HuH-7.5 (cell line): ENCODE measurements at places on chromosomes 11 and 22.

- DNase-seq = no peak
Observed at GRCh38 chr11:47887910-47888569, 39.9 kb upstream of the NUP160 start.

DNA sequence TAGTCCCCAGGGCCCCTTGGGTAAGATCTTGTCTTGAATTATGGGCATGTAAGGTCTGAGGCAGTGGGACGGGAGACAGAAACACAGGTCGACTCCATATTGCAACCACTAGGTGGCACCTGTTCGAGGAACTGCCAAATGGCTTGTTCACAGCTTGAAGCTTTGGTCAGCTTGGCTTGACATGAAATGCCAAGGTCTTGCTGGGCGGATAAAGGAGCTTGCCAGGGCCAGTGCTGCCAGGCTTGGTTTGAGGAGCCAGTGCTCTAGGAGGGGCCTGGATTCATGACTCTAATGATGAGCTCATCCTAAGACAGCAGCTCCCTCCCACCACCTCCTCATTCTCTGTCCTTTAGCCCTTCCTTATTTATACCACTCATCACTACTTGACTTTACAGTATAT, 11.9 kb upstream of the NRIP3 start:
- peak; percentile 57 for DNase-seq

- no peak for DNase-seq
Observed at GRCh38 chr11:44623731-44624491, 58.4 kb downstream of the CD82 start.

DNA sequence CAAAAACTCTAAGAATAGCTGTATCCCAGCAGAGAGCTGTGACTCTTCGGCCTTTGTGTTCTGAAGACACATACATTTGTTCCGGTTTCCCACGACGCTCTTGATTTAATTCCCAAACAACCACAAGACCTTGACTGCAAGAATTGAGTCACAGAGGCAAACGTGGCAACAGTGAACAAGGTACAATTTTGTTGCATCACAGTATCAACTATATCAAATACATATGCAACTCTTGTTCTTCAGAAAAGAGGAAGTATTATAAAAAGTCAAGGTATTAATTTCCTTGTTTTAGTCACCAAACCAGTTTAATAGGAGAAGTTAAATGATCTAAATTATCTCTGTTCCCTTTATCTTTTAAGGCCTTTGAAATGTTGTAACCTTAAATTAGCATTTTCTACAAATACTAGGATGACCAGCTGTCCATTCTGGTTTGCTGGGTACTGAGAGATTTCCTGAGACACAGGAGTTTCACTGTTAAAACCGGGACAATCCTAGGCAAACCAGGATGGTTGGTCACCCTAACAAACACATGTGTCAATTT, 11.1 kb downstream of the HPS5 start:
- DNase-seq = no peak

GRCh38 chr22:28978158-28978557, 83.5 kb downstream of the C22orf31 start:
- no peak for DNase-seq

GRCh38 chr11:44033856-44034255, 13.9 kb upstream of the ACCSL start:
- DNase-seq = no peak

DNA sequence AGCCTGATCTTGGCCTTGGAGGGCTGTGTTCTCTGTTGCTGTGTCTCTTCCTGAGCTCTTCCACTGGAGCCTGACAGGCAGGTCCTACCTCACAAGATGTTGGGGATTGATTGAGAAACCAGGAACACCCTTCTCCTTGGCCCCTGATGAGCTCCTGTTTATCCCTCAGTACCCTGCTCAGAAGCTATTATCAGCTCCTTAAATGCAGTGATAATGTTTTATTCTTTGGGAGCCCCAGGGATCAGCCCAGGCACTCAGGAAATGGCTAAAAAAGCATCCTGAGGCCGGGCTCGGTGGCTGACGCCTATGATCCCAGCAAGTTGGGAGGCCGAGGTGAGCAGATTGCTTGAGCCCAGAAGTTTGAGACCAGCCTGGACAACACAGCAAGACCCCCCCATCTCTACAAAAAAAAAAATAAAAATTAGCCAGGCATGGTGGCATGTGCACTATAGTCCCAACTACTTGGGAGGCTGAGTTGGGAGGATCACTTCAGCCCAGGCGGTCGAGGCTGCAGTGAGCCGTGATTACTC, 4.9 kb upstream of the PHLDA2 start:
- no peak for DNase-seq

DNA sequence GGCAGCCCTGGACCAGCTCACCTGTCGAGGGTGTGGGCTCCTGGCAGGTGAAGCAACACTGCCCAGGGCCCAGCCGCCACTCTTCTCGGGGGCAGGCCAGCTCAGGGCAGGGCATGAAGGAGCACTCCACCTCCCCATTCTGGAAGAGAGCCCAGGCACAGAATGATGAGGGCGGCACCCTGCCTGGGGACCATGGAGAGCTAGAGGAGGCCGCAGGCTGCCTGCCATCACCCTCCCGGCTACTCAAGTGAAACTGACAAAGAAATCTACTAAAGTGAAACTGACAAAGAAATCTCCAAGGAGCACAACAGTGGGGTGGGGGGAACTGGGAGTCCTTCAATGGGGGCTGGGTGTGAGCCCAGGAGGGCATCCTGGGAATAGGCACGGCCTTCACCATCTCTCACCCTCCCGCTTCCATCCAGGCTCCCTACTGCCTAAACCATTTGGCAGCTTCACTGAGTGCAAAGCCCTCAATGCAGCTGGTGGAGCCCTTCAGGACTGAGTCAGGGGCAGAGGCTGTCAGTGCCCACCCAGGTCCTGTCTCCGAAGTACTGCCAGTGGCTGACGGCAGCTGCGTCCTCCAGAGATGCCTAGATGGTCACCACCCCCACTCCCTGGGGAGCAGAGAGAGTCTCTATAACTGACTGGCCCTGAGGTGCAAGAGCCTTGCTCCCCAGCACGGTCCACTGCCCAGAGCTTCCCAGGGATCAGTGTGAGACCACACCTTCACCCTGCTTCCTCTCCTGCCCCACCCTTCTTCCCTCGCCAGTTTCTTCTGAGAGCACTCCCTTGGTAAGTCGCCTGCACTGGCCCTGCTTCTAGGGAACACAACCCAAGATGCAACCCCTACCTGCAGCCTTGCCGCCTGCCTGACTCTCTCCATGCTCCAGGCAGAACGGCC, 21.7 kb downstream of the VWCE start:
- no peak for DNase-seq

DNA sequence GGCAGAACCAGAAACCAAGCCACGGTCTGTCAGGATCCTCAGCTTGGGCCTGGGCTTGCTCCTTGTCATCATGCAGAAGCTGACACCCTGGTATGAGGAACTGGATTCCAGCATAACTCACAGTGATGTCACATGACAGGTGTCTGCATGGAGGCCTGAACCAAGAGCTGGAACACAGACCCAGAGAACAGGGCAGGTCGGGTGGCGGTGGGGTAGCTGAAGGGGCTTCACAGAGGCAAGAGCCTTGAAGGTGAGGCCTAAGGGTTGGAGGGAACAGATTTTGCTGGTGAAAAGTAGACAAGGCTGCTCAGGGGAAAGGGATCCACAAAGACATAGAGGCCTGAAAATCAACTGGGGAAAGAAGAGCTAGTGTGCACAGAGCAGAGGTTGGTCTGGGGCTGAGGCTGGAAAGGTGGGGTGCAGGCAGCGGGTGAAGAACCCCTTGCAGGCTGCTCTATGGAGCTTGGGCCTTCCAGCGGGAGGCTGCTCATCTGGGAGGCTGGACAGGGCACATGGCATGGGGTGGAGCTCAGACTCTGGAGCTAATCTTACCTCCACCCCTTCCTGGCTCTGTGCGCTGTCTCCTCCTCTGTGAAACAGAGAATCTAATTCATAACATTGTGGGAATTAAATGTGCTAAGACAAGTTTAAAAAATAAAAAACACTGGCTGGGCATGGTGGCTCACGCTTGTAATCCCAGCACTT, 18.4 kb upstream of the RPS3 start:
- no peak for DNase-seq

DNA sequence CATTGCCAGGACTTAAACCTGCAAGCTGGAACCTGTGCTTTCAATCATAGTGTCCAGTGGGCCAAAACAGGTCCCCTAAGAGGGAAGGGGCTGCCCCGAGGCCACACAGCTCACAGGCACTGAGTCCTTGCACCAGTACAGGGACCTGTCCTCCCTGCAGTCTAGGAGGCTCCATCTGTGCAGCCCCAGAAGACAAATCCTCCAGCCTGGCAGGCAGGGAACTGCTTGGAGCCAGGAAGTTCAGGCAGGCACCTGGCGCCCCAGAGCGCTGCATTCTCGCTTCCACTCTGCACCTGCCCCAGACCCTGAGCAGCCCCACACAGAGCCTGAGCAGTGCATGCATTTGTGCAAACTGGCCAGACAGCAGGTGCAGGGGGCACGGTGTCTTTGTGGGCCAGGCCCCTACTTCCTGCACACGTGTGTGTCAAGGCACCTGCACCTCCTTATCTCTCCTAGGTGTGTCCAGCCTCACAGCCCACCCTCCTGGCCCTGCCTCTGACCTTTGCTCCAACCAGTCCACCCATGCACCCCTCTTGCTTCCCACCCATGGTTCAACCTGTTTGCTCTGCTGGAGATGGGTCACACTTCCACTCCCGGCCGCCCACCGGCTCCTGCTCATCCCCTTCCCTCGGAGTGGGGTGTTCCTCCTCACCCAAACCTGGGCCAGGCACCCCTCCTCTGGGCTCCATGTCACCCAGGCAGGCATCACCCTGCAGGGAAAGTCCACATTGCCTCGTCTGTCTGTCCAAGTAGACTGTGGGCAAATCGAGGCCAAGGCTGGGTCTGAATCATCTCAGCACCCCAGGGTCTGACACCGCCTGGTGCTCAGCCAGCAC, 19.0 kb downstream of the LINC01488 start:
- DNase-seq = no peak

- no peak for DNase-seq
Observed at GRCh38 chr22:37254867-37255233, 10.8 kb upstream of the RAC2 start.

DNA sequence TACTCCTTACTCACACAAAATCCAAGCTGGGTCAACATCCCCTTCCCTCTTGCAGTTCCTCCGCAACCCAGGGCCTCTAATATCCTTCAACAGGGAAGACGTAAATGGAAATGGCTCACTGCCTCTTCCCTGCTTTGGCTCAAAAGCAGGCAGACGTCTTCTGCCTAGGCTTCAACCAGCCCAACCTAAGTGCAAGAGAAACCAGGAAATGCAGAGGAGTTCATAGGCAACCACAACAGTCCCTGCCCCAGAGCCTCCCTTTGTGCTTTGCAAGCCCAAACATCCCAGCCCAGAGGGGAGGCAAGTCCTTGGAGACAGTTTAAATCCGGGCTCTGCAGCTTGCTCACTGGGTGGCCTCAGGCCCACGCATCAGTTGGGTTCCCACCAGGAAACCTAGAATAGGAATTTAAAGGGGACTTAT, 33.3 kb downstream of the CD6 start:
- DNase-seq = no peak

GRCh38 chr11:30855383-30856006, 269.3 kb upstream of the MPPED2 start:
- DNase-seq = no peak

- no peak for DNase-seq
Observed at GRCh38 chr11:80621871-80622270, 1181.0 kb upstream of the TENM4 start.

DNA sequence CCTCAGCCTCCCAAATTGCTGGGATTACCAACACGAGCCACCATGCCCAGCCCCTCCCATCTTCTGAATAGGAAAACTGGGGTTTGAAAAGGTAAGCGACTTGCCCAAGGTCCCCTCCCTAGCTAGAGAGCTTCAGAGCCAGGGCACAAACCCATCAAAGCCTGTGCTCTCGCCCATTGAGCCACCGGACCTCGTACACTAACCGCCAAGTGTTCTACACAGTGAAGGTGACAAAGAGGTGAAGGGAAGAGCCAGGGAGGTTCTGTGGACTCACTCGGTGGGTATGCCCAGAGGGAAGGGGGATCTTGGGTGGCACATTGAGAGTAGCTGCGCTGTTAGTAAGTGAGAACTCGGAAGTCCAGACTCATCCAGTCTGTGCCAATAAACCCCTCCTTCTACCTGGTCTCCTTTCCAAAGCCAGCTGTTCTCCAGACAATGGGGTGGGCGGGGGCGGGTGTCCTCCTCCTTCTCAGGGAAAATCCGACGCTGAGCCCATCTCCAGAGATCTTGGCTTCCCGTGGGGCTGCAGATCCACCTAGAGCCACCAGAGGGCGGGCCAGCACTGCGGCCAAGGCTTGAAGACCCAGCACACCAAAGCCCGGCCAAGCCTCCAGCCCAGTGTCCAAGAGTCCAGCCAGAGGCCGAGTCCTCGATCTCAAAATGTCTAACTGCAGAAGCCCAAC, 3.2 kb upstream of the RTN4RL2 start:
- DNase-seq = peak; percentile 98

- DNase-seq = no peak
Observed at GRCh38 chr22:29149841-29150555, 55.7 kb upstream of the EMID1 start.

- DNase-seq = no peak
Observed at GRCh38 chr11:95908826-95909225, 15.1 kb downstream of the MTMR2 start.

GRCh38 chr11:9580894-9581293, 7.4 kb downstream of the WEE1 start:
- no peak for DNase-seq

DNA sequence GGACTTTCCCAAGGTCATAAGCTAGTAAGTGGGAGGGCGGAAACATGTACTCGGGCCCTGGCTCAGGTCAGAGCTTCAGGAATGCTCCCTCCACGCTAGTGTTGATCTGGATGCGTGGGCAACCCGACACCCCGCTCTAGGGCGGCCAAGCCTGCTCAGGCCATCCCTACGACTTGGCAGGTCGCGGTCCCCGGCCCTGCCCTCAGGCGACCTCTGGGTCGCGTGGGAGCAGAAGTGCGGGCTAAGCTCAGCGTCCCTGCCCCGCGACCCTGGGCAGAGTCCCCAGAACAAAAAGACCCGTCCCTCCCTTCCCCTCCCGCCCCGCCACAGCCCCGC, 781 bp upstream of the TEF start:
- peak; percentile 75 for DNase-seq

DNA sequence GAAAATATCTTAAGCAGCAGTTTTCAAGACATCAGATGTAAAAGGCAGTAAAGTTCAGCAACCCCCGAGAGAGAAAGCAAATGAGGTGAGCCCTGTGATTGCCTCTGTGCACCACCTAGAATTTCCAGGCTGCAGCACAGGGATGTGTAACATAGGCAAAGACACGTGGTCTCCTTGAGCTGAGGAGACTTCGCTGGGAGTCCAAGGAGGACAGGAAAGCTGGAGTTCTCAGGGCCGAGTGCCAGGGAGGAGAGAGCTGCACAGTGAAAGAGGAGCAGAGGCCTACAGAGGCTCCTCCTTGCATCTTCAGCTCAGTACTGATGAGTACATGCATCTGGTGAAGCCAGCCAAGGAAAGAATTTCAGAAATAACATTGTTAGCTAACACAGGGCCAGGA, 17.6 kb upstream of the TOLLIP start:
- DNase-seq = no peak

- DNase-seq = no peak
Observed at GRCh38 chr11:68575025-68575665, 109.2 kb upstream of the GAL start.
